Stimulated activated CD8-positive, alpha-beta memory T cell treated with anti-CD3 and anti-CD28 coated beads, Interleukin-12 subunit alpha, Interleukin-12 subunit beta, amount 100 ng/mL, for 1 hour (primary cell): ENCODE measurements at places on chromosomes 1 and 21.

GRCh38 chr1:228830185-228830953 lies 95.1 kb downstream of the RHOU start:
- no peak for DNase-seq

GRCh38 chr1:165633614-165634013 lies 2.6 kb downstream of the MGST3 start:
- no peak for DNase-seq

GRCh38 chr1:112618114-112618720 lies 724 bp downstream of the ST7L start:
- DNase-seq = peak; percentile 10

GRCh38 chr1:18183533-18183932 lies 75.9 kb downstream of the IGSF21 start:
- DNase-seq = no peak

DNA sequence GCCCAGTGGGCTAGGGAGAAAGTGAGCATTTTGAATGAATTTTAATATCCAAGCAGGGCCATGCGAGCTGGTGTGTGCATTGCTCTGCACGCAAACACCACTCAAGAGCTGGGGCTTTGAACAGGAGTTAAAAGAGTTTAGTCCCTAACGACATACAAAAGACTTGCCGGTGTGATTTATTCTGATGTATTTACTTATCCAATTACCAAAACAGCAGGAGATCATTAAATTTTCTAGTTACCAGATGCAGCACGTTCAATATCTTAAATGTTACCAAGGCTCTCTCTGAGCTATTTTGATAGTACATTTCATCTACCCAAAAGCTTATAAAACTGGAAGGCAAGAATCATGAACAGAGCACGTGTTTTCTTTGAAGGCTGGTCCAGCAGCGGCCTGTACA lies 30.0 kb upstream of the DMRTA2 start:
- no peak for DNase-seq

DNA sequence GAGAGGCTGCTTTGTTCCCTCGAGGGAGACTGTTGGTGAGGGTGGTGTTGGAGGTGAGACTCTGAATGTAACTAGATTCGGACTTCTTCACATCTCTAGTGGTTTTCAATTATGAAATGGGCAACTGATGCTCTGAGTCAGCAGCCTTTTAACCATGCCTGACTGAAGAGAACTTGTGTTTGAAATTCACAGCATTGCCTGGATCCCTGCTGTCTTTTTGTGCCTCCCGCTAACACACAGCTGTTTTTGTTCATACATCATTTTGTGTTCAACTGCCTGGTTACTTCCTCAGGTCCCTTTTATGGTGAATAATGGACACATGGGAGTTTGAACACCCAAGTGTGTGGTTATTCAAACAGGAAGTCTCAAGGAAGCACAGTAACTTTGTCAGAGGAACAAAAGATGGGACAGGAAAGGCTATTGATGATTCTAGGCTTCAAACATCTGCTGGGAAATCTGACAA lies 16.8 kb downstream of the LAMC1 start:
- no peak for DNase-seq

DNA sequence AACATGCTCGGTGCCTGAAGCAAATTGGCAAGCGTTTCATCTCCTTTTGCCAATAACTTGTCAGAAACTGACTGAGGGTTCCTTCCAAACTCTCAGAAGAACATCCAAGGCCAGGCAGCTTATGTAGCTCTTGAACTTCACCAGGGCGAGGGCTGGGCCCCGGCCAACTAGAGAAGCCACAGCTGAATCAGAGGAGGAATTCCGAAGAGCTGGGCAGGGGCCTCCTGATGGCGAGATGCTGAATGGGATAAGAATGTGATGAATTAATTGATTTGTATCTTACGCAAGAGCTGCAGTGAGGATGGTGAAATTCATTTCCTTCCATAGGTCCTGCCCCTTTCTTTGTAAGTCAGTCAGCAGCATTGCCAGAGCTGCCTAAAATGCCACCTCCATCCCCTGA lies 345.8 kb downstream of the KIF26B start:
- DNase-seq = no peak

- DNase-seq = no peak
Observed at GRCh38 chr1:159835862-159836525, 9.3 kb downstream of the SLAMF8 start.

- DNase-seq = no peak
Observed at GRCh38 chr1:228687587-228687986, 47.7 kb upstream of the RHOU start.

DNA sequence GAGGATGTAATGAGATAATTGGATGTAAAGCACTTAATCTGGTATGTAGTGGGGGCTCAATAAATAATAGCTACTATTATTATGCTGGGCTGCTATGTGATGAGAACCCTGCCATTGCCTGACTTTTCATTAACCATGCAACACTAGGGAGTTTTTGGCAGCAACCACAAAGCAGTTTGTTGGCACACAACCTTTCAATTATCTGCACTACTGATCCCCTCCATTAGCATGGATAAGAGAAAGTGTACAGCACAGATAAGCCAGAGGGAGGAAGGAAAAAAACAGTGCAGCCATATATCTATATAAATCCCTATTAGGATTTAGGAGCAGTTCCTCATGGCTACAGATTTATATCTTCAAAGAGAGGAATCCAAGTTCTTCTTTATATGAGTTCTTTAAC lies 498.5 kb downstream of the NUF2 start:
- no peak for DNase-seq
